ENCODE measurements at places on chromosomes 1 and 21.
A peak's percentile ranks its signal among the peaks of the same experiment; 100 is the strongest.

GRCh38 chr1:22582661-22583635 lies 19.7 kb downstream of the EPHA8 start:
- no peak for DNase-seq

DNA sequence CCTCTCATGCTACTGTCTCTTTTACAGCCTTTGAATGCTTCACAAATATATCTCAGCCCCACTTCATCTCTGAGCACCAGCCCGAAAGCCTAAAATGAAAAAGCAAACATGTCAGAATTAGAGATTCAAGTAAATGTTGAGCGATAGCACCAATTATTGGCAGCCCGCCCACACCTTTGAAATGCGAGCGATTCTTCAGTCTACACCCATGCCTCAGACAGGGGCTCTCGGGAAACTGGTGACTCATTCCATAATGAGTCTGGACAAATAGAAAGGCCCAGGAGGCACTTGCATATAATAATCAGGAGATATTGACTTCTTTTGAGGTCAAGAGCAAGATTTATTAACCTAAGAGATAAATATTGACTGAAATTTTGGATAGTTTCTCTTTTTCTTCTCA lies 487.3 kb upstream of the PTBP2 start:
- DNase-seq = peak; percentile 10

DNA sequence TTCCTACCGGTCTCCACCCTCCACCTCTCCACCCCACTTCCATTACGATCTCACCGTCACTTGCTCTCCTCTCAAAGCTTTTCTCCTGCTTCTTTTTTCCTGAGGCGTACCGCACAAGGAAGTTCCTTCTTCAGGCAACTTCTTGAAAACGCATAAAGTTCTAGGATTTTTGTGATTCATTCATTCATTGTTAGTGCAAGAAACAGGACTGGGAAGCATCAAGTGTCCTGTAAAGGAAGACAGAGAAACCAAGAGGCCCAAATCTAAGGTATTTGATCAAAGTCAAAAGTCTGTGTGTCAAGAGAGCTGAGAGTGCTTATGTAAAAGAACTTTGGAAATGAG lies 1.3 kb upstream of the RCC2 start:
- DNase-seq = no peak

- no peak for DNase-seq
Observed at GRCh38 chr1:29893046-29893723, 656.9 kb downstream of the PTPRU start.

DNA sequence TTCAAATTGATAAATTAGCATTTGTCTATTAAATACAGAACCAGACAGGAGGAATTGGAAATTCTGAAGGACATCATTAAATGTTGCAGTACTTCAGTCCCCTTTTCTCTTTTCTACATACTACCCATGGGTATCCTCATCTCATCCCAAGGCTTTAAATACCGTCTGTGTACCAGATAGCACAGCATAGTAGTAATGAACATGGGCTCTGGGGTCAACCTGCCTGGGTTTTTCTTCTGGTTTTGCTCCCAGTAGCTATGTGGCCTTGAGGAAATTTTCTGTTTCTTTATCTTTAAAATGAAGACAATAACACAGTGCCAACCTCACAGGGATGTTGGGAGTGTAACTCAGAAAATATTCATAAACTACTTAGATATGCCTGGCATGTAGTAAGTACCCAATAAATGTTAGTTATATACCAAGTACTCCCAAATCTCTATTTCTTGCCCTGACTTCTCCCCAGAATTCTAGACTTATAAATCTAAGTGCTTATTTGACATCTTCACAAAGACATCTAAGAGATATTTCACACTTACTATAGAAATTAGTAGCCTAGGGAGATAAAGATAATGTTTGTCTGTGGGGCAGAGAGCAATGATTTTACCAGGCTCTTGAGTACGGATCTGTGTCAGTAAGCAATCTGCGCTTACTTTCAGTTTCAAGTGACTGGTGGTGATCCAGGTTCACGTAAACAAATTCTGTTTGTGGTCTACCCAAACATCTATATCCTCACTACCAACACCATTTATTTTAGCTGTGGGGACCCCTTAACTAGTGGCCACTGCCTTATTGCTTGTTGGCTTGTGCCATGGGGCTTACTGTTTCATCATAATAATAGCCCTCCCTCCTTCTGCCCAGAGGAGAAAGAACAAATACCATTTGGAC lies 37.3 kb downstream of the VANGL2 start:
- no peak for DNase-seq

- no peak for DNase-seq
Observed at GRCh38 chr1:73511038-73511437, 686.9 kb downstream of the LRRIQ3 start.

GRCh38 chr1:11736746-11737639 lies 1.1 kb downstream of the AGTRAP start:
- peak; percentile 87 for DNase-seq

- peak; percentile 26 for DNase-seq
Observed at GRCh38 chr1:67468066-67468718, 38.0 kb upstream of the SERBP1 start.

GRCh38 chr1:21783679-21784603 lies 992 bp upstream of the USP48 start:
- no peak for DNase-seq

DNA sequence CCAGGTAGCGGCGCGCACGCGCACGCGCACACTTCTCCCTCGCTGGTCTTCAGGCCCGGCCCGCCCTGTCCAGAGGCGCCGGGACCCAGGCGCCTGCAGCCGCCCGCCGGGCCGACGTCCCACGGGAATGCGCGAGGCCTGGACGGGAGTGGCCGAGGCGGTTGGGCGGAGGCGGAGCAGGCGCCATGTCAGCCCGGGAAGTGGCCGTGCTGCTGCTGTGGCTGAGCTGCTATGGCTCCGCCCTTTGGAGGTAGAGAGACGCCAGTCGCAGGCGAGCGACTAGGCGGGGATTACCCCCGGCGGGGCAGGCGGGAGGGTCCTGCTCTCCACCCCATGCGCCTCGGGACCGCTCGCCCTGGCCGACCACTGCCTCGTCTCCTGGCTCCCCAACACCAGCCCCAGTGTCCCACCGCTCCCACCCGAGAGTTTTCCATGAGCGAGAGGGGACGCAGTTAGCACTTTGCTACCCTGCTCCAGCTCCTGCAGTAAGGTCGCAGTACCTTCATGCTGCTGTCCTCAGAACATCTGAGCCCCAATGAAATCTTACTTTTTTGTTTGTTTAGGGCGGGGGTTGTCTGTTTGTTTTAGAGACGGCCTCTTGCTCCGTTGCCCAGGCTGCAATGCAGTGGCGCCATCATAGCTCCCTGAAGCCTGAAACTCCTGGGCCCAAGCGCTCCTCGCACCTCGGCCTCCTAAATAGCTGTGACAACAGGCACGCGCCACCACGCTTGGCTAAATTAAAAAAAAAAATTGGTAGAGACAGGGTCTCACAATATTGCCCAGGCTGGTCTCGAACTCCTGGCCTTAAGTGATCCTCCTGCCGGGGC lies at the start of gene CATSPERE:
TSS of gene CATSPERE (plus strand) at position 29 of the 827 bp plus-strand sequence. CDS start at position 186, 157 bp downstream.
- DNase-seq = peak; percentile 69

- DNase-seq = no peak
Observed at GRCh38 chr21:40853956-40854688, 7.2 kb upstream of the DSCAM start.

DNA sequence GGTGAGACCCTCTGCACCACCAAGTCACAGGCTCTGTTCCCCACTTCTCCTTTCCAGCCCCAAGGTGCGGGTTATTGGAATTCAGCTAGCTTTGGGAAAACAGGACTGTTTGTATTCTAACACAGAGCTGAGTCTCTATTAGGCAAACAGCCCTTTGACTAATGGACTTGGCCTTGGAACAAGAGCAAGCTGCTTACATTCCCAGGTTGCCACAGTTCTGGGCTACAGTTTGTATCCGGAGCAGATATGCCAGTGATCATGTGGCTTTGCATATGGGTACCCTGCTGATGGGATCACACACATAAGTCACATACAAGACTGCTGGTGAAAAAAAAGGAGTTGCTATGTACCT lies 110.5 kb upstream of the COA6 start:
- no peak for DNase-seq

- no peak for DNase-seq
Observed at GRCh38 chr1:212433577-212434462, 1.1 kb downstream of the NENF start.

DNA sequence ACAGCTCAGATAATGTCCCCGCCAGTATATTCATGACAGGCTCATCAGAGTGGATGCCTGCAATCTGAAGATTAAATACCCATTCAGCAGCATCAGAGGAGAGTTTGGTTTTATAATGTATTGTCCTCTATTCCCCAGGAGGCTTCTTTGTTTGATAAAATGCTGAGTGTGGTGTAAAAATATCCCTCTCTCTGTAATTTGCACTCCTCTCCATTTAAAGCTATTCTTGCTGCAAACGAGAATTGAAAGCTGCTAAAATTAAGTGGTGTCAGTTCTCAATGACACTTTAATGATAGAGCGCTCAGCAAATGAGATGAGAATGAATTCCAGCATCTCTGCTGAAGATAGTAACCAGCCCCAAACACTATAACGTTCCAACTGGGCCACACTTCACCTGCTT lies 205.7 kb upstream of the RRP15 start:
- no peak for DNase-seq

- no peak for DNase-seq
Observed at GRCh38 chr21:33789697-33790096, 125.9 kb downstream of the ATP5PO start.

- DNase-seq = no peak
Observed at GRCh38 chr1:34618381-34618780, 136.5 kb upstream of the GJB5 start.

DNA sequence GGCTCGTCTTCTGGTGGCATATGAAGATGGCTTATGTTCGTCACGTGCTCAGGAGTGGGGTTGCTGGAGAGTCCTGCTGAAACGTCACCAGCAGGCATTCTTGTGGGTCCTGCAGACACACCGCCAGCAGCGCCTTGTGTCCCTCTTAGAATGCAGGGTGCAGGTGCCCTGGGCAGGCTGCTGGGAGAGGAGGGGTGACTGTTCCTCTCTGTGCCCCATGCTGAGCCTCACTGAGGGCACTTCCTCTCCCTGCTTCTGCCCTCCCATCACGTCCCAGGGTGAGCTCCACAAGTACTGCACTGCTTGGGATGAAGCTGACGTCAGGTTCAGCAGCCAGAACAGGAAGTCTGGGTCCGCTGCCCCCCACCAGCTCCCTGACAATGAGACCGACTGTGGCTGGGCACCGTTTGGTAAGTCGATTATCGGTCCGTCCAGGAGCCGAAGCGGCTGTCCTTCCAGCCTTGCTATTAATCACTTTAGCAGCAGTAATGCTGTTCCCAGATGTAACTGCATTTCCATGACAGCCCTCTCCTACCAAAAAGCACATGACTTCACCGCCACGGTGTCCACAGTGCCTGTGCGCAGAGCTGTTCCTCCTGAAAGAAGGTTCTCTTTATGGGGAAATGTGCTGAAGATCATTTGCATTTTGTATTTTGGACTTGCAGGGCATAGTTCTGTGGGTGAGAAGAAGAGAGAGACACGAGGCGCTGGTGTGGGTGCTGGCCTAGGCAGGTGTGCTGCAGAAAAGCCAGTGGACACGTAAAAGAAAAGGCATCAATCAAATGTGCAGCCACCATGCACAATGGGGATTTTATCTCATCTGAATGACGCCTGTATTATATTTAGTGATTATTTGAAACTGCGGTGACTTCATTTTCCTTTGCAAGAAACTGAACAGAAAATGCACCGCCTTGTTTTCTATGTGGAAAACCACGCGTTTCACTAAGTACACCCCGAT lies 21.0 kb downstream of the SLC37A1 start:
- no peak for DNase-seq

GRCh38 chr21:42621819-42622177 lies 31.6 kb upstream of the PDE9A start:
- no peak for DNase-seq

DNA sequence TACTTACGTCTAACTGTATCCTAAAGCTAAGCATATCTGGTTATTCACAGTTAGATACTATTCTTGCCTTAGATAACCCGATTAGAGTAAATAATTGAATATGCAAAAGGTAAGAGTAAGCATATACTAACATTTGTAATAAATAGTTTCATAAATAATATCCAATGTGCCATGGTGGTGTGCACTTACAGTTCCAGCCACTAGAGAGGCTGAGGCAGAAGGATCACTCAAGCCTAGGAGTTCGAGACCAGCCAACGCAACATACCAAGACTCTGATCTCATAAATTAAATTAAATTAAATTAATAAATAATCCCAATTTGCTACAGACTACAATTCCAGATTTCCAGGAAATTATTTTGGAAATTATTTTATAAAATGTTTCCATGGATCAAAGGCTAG lies 12.2 kb downstream of the ARID4B start:
- no peak for DNase-seq

GRCh38 chr1:96971849-96972602 lies 250.4 kb downstream of the PTBP2 start:
- no peak for DNase-seq

GRCh38 chr1:204192589-204193352 lies 3.5 kb downstream of the KISS1 start:
- DNase-seq = no peak

GRCh38 chr1:186413319-186413718 lies 37.7 kb downstream of the ODR4 start:
- DNase-seq = no peak

DNA sequence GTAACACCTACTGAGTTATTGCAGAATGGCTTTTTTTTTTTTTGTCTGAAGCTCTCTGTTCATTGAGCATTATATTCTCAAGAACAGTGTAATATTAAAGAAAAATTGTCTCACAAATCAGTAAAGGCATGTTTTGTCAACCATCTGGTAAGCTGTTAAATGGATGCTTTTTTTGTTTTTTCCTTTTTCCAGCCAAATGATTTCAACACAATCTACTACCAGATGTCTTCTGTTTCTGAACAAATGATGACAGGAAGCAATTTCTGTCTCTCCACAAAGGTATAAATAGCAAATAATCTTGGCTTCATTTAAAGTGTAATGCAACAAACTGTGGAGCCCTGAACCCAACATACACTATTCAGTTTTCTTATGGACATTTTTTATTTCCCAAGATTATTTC lies 78.6 kb upstream of the RGS2 start:
- no peak for DNase-seq

- DNase-seq = peak; percentile 13
Observed at GRCh38 chr1:30008998-30009657, 714.3 kb downstream of the MATN1 start.

- DNase-seq = no peak
Observed at GRCh38 chr1:160647329-160647720, 481 bp upstream of the SLAMF1 start.

GRCh38 chr1:59238333-59238934 lies 58.5 kb upstream of the FGGY start:
- DNase-seq = no peak

DNA sequence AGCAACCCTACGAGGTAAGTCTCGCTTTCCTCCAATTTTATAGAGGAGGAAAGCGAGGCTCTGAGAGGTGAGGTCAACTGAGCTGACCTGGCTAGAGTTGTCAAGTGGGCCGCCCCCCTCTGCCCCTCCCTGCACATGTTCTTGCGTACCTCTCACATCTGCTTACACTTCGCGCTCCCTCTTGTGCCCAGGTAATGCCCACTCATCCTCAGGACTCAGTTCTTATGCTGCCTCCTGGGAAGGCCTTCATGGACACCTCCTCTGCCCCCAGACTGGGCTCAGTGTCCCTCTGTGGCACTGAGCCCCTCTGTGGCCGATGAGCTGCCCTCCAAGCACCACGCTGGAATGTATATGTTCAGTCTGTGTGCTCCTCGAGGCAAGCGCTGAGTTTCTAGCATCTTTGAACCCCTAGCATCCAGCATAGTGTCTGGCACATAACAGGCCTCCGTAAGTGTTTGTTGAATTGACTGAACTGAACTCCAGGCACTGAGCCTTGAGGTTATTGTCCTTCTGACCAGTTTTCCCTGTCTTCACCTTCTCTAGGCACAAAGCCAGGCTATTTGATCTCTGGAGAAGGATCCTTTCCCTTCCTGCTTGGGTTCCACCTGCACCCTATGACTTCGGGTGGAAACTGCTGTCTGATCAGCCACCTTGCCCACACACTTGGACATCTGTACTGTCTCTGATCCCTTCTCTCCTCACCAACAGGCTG lies 13.5 kb downstream of the MOV10 start:
- no peak for DNase-seq

Data from RWPE1 (cell line).